Pancreas (tissue), 10 donors: ENCODE measurements at places on chromosomes 12 and 14. TPM values are rescaled to one million over a fixed set of nuclear protein-coding genes. Genes with fewer than 3 reads are reported as not detected.

DNA sequence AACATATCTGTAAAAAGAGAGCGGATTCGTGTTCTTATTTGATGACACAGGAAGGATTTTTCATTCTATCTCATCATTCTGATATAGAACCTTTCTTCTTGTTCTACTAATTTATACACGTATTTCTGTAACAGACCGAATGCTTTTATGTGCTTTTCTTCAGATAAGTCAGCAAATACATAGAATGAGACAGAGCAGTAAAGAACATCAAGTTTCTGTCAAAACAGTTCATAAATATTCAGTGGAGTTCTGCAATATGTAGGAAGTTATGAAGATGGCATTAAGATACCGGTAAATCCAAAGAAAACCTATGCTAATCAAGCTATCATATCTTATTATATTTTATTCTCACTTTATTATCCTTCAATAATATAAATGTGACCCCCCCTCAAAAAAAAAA lies 280.6 kb downstream of the EGLN3 start:
- DNase-seq = no peak

DNA sequence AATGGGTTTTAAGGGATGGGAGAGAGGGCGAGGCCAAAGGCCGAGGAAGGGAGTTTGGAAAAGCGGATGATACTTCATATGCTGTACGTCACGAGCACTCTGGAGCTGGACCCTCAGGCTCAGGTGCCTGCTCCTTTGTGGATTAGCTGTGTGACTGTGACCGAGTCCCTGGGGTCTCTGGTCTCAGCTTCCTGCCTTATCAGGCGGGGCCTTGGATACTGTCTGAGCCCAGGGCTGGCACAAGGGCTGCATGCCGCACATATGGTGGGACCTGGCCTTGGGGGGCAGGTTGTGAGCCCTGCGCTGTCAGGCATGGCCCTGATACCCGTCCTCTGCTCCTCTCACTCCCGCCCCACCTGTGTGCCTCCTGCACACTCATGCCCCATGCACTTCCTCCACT lies 95.3 kb downstream of the ADGRD1 start:
- no peak for DNase-seq

DNA sequence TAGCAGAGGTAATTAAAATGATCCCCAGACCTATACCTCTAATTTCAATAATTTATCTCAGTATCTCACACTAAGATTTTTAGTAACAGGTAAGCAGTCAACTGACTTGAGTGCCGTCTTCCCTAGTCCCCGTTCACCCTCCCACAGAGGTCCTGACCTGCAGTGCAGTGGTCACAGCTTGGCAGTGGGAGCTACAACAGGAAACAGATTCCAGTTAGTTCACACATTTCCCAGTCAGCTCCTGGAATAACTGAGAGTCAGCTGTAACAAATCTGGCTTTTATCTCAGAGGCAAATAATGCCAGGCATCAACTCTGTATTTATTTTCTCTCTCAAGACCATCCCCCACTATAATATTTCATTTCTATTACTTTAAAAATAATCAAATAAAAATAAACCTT lies 308.2 kb downstream of the ATP23 start:
- no peak for DNase-seq

- no peak for DNase-seq
Measured at GRCh38 chr12:95908573-95908972, 33.8 kb downstream of the CCDC38 start.

GRCh38 chr14:68458840-68459469 lies 333.9 kb downstream of the ZFP36L1 start:
- DNase-seq = peak; percentile 80

DNA sequence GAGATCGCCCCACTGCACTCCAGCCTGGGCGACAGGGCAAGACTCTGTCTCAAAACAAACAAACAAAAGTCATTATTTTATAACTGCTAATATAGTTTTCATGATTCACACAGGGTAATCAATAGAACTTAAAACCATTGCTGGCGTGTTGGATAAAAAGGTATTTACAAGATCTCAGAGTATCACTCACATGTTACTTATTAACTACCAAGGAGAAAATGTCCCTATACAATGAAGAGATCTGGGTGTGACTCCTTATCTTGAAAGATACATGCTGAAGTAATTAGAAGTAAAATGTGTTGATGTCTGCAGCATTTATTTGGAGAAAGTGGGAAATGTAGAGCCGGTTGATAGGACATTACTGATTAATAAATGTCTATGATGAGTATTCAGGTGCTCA lies 57.3 kb upstream of the PIK3C2G start:
- DNase-seq = no peak

GRCh38 chr14:104852280-104852663 lies 12.8 kb upstream of the CEP170B start:
- no peak for DNase-seq

DNA sequence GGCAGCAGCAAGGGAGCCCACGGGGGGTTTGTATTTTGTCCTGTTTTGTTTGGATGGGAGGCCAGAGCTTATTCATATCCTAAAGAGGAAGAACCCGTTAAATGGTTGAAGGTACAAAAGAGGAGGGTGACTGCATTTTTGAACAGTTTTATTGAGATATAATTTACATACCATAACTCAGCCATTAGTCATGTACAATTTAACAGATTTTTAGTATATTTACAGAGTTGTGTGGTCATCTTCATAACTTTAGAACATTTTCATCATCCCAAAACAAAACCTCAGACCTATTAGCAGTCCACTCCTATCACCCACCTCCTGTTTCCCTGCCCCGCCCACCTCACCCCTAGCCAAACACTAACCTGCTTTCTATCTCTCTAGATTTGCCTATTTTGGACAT lies 12.6 kb downstream of the NRDE2 start:
- no peak for DNase-seq

- peak; percentile 90 for DNase-seq
Measured at GRCh38 chr14:54902521-54903420, at the start of gene GCH1. TSS of gene GCH1 (minus strand) at chr14:54902826. CDS start at chr14:54902663, 163 bp downstream.

DNA sequence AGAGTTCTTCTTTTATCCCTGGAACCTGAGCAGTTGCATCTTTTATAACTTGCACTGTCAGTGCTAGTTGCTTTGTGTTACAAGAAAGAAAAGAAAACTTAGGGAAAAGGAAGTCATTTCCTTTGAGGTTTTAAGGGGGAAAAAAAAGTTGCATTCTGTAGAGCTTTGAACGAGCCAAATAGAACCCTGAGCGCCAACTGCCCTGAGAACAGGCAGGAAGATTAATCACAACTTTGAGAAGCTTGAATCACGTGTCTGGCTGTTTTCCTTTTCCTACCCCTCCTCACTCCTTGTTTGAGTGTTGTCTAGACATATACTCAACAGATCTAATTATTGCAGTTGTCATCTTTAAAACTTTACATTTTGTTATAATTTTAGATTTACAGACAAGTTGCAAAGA lies 12.5 kb downstream of the PCNX1 start:
- no peak for DNase-seq

DNA sequence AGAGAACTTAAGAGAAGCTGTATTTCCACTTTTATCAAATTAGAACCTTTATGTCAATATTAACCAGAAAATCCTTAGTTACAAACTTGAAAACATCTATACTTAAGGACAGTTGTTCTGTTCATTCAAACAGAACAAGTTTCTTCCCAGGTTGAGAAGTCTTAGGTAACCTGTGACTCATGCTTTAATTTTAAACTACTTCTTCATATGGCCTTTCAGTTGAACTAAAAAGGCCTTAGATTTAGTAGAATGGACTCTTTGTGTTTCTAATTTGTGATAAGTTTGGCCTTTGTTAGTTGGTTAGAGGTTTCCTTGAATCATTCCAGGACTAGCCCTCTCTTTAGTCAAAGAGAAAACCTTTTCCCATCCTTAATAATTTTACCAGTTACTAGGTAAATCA lies 274.2 kb downstream of the FUT8 start:
- no peak for DNase-seq

- DNase-seq = no peak
Measured at GRCh38 chr12:4938900-4939299, 29.2 kb downstream of the KCNA1 start.

GRCh38 chr12:9651265-9651729 lies 18.2 kb upstream of the CLEC2D start:
- DNase-seq = no peak

- DNase-seq = no peak
Measured at GRCh38 chr14:61102549-61103466, 121.8 kb downstream of the SLC38A6 start.

DNA sequence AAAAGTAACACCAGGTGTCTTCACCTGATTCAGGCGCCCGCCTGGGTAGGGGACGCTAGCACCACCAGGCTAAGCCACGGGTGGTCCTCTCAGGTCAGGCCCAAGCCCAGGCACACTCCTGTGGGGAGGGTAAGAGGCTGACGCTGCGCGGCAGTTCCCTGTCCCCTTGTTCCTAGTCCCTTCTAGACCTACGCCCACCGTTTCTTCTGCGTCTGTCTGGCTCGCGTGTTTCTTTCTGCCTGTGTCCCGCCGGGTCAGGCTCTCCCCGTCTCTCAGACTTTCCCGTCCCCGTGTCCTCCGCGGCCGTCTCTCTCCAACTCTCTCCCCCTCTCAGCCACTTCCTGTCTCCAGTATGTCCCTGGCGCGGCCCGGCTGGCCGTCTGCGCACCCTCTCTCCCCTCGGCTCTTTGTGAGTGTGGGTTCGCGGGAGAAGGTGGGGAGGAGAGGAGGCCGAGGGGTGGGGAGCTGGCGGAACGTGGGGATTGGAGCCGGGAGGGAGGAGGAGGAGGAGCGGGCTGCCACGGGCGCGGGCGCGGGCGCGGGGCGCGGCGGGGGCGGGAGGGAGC lies 3.1 kb upstream of the TNS2 start:
- DNase-seq = peak; percentile 84

- DNase-seq = no peak
Measured at GRCh38 chr12:120739821-120740613, 14.4 kb downstream of the ACADS start.

DNA sequence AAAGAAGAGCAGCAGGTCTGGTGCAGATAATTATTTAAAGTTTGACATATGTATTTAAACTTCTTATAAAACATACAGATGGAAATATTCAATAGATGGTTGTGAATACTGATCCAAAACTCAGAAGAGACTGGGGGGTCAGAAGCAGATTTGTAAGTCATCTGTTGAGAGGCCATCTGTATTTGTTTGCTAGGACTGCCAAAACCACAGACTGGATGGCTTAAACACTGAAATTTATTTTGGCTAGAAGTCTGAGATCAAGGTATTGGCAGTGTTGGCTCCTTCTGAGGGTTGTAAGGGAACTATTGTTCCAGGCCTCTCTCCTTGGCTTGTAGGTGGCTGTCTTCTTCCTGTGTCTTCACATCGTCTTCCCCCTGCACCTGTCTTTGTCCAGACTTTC lies 153.9 kb downstream of the LRRK2 start:
- no peak for DNase-seq

GRCh38 chr12:116323406-116324386 lies 46.2 kb upstream of the MED13L start:
- no peak for DNase-seq

GRCh38 chr12:27305673-27306456 lies 26.8 kb upstream of the BMAL2 start:
- no peak for DNase-seq

The ZNF664 gene
- 57.7 TPM for total RNA-seq

The ACSS3 gene
- total RNA-seq = 4.4 TPM

The MVK gene
- total RNA-seq = 7.4 TPM

The AVPR1A gene
- total RNA-seq = 0.46 TPM

The SOCS2 gene
- 5.3 TPM for total RNA-seq
